ENCODE measurements at places on chromosomes 6 and 20. TPM values are rescaled to one million over a fixed set of nuclear protein-coding genes. Genes with fewer than 3 reads are reported as not detected.
A peak's percentile ranks its signal among the peaks of the same experiment; 100 is the strongest.

GRCh38 chr20:46135856-46136633 is 17.9 kb downstream of the CD40 start:
- DNase-seq: peak; percentile 86

DNA sequence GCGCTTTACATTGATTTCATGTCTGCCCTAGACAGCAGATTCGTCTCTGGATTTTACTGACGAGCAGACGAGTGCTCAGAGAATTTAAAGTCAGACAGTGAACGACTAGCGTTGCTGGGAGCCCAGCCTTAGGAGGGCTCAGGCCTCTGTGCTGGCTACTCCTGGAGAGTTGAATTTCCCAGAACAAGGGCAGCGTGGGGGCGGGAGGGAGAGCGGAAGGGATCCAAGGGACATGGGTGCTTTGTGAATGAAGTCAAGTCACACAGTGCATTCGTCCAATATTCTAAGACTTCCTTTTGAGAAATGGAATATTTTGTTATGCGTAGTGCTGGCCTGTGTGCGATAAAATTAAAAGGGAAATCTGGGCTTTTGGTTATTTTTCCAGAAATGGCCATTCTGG is 126.5 kb downstream of the MYLK4 start:
- no peak for DNase-seq

DNA sequence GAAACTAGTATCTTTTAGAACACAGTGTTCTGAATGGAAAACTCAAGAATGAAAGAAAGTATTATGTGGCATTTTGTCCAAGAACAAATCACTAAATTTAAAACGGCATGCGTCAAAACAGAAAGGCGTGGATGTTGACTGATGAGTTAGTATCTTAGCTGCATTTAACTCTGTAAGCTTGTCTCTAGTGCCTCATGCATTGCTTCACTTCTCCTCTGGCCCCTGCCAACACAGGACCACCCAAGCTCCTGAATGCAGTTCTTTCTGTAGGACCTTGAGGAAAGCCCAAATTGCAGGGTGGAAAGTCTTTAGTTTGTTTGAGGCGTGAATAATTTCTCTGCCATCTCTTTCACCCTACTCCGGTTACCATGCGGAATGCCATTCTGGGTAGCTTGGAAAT is 632.2 kb downstream of the COL12A1 start:
- DNase-seq: no peak

- no peak for DNase-seq
These were observed 14.8 kb upstream of the HLA-DRB1 start for GRCh38 chr6:32604434-32604877.

DNA sequence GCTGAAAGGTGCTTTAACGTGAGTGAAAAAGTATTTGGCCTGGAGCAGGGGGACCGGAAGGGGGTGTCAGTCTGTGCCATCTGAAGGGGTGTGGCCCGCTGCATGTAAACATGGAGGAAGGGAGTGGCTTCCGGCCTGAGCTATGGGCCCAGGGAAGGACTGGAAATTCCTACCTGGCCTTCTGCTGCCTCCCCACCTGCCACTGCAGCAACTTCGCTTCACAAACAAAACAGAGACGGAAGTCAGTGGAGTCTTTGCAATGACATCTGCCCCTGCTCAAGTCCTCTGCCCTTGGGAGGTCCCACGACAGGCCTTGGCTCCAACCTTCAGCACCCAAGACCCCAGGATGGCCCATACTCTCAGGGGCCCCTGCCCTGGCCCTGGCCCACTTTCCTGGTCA is 28.1 kb upstream of the FOXP4 start:
- no peak for DNase-seq

DNA sequence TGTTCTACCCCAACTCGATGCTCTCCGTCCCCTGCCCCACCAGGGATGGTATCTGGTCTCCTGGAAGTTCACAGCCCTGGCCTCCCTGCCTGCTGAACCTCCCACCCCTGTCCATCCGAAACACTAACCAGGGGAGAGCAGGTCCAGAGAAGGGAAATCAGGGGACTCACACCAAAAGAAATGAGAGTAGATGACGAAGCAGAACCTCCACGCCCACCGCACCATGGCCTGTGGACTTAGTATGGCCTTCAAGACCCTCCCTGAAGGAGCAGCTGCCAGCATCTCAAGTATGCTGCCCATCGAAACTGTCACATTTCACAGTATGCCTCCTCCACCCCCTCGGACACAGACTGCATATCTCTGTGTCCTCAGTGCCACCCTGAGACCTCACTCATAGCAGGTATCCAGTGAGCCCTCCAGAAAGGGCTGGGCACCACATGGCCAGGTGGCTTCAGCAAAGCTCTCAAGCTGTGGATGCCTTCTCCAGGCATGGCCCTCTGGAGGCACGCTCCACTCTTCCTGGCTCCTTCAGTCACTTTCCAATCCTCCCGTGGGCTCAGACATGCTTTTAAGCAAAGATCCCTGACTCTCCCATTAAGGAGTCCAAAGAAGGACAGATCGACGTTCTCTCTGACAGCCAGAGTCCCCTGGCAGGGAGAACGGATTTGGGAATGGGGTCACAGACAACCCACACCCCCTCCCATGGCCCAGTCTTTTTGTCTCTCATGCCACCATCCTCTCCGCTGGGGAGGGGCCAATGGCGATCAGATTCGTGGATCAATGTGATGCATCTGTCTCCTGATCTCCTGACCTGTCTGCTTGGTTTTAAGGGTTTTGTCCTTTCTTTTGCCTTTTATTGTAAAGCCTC is 158.4 kb downstream of the ANKRD60 start:
- DNase-seq: no peak

DNA sequence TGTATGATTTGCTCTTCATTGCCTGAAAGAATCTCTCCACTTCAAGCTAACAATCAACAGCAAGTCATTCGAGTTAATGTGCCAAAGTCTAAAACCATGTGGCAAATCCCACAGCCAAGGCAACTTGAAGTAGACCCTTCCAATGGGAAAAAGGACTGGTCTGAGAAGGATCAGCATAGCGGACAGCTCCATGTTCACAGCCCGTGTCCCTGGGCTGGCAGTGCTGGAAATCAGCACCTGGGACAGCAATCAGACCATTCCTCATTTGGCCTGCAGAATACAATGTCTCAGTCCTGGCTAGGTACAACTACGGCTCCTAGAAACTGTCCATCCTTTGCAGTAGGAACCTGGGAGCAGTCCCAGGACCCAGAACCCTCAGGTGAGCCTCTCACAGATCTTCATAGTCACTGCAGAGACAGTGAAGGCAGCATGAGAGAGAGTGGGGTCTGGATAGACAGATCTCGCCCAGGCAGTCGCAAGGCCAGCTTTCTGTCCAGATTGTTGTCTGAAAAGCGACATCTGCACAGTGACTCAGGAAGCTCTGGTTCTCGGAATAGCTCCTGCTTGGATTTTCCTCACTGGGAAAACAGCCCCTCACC is 1.1 kb downstream of the GJA10 start:
- peak; percentile 12 for DNase-seq

DNA sequence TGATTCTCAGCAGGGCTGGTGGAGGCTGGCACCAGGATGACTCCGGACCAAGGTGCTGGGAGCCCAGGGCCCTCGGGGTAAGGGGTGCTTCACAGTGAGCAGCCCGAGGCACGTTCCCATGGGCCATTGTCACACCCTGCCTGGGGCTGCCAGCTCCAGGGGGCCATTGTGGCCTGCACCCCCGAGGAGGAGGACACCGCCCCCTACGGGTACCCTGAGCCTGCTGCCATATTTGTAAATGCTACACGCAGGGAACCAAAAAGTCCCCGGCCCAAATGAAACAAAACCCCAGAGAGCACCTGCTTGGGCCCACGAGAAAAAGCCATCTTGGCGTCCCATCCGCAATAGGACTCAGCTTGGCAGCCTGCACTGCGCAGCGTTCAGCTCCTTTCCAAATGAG is 64.7 kb upstream of the GATA5 start:
- DNase-seq: no peak

- no peak for DNase-seq
These were observed 229.8 kb downstream of the TMEM242 start for GRCh38 chr6:157093536-157093935.

- no peak for DNase-seq
These were observed 176.5 kb downstream of the SLC16A10 start for GRCh38 chr6:111263837-111264236.

Gene CAP2
- 9.0 TPM for total RNA-seq

Gene BPIFA2
- not detected for total RNA-seq

Gene SNAI1
- 0.40 TPM for total RNA-seq

Gene RBPJL
- total RNA-seq: 0.20 TPM

Gene PRICKLE4
- total RNA-seq: 1.8 TPM

Gene SMLR1
- not detected for total RNA-seq

Data from spinal cord (tissue), 10 donors.